ENCODE measurements at places on chromosomes 13 and 19.
A peak's percentile ranks its signal among the peaks of the same experiment; 100 is the strongest.

- H3K27ac ChIP-seq, result no peak overlapping the region
- peaks cover 8% of the 10 kb centered on the region for H3K4me1 ChIP-seq
- no peak overlapping the region for H3K4me3 ChIP-seq
- H3K27me3 ChIP-seq, result no peaks in the 10 kb centered on the region
These were observed 2.4 kb upstream of the PPP2R1A start for GRCh38 chr19:52187407-52187806.

- no peaks in the 10 kb centered on the region for H3K36me3 ChIP-seq
- H3K27ac ChIP-seq, result no peak overlapping the region
- no peaks in the 10 kb centered on the region for H3K4me1 ChIP-seq
- no peaks in the 10 kb centered on the region for H3K27me3 ChIP-seq
- no peak for DNase-seq
These were observed 192.5 kb upstream of the PCDH20 start for GRCh38 chr13:61608138-61608537.

- H3K36me3 ChIP-seq, result no peaks in the 10 kb centered on the region
- no peak overlapping the region for H3K4me3 ChIP-seq
- H3K4me1 ChIP-seq, result no peaks in the 10 kb centered on the region
- no peaks in the 10 kb centered on the region for H3K27me3 ChIP-seq
- DNase-seq, result peak; percentile 88
- H3K27ac ChIP-seq, result no peak overlapping the region
These were observed 4.1 kb downstream of the ATP11A start for GRCh38 chr13:112693831-112694497.

GRCh38 chr13:110562036-110562597 lies 595 bp upstream of the RAB20 start:
- no peaks in the 10 kb centered on the region for H3K27me3 ChIP-seq
- peak; percentile 62 for DNase-seq
- peak overlapping the region; percentile 93 for H3K4me3 ChIP-seq
- H3K27ac ChIP-seq, result peak overlapping the region; percentile 10
- peaks cover 7% of the 10 kb centered on the region for H3K4me1 ChIP-seq
- no peaks in the 10 kb centered on the region for H3K36me3 ChIP-seq

DNA sequence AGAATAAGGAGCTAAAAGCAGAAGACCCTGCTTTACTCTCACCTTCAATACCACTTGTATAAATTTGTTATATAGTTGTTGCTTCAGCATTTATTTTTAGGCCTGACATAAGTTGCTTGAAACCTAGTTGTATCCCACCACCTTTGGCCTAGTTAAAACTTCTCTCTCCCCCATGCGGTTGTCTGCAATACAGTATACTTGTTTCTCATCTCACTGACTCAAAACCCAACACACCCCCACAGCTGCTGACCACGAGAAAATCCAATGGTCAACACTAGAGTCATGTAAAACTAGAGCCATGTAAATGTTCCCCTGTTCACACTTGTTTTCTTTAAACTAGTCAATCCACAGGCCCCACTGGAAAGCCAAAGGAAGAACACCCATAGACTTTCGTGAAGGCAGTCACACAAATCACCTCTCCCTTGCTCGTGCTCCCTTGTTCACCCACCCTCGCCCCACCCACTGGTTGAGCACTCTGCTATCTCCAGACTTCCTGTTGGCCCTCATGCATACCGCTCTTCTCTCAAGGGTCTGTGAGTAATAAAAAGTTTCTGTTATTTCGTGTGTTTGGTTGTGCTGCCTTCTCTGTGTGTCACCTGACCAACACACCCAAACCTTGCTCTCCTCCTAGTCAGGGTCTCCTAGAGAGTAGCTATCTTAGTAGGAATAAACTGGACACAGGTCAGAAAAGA lies 12.9 kb upstream of the CCDC169 start:
- peaks cover 1% of the 10 kb centered on the region for H3K36me3 ChIP-seq
- no peak overlapping the region for H3K4me3 ChIP-seq
- DNase-seq, result no peak
- no peak overlapping the region for H3K27ac ChIP-seq
- no peaks in the 10 kb centered on the region for H3K4me1 ChIP-seq

DNA sequence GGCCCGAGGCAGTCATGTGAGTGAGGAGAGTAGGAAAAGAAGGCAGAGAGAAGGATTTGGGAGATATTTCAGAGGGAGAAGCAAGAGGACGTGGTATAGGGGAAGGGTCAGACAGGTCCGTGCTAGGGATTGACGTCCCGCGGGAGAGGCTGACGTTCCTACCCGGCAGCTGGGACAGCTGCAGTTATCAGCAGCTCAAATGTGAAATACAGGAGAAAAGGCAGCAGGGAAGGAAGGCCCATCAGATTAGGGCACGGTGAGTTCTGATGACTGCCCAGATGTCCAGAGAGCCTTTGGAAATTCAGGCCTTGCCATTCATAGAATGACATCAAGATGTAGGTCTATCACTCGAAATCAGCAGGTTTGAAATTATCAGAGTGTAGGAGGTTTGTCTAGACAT lies 88.4 kb downstream of the IRS2 start:
- no peaks in the 10 kb centered on the region for H3K4me1 ChIP-seq
- H3K36me3 ChIP-seq, result no peaks in the 10 kb centered on the region
- no peaks in the 10 kb centered on the region for H3K27me3 ChIP-seq
- H3K27ac ChIP-seq, result no peak overlapping the region
- no peak overlapping the region for H3K4me3 ChIP-seq
- DNase-seq, result no peak

DNA sequence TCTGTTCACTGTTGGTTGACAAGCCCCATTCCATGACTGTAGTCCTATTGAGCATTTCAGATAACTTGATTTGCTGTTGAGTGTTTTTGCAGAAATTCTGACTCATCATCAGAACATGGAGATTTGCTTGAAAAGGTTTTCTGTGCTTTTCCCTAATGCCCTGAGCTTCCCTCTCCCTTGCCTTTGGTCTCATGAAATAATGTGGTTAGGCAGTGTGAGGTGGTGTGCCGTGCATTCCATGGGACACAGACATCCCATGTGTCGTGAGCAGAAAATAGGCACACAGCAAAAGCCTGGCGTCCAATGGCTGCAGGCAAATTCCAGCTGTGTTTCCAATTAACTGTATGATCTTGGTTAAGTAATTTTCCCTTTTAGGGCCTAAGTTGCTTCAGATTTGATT lies 197.4 kb downstream of the DLEU7 start:
- peak; percentile 57 for DNase-seq
- H3K36me3 ChIP-seq, result no peaks in the 10 kb centered on the region
- no peaks in the 10 kb centered on the region for H3K4me1 ChIP-seq
- no peak overlapping the region for H3K27ac ChIP-seq

DNA sequence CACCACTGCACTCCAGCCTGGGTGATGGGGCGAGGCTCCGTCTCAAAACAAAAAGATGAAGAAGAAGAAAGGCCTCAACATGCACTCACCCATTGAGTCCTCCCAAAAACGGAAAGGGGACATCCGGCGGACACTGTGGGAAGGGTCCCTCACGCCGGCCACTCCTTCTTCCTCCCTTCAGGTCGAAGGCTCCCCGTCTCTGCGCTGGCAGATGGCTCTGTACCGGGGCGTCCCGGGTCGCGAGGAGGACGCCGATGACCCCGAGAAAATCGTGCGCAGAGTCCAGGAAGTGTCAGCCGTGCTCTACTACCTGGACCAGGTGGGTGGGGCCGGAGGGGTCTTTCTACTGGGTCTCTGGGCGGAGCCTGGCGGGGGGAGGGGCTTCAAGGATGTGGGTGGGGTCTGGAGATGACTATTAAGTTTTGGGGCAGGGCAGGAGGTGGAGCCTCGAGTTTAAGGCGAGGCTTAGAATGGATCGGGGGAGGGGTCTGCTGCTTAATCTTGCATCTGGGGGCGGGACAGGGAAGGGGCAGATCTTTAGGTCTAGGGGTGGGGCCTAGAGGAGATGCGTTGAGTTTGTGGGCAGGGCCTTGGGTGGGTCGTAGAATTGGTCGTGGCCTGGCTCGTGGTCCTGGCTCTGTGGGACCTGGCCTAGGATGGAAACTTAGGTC lies 90.2 kb downstream of the MAP4K1 start:
- H3K4me3 ChIP-seq, result no peak overlapping the region
- H3K27me3 ChIP-seq, result no peaks in the 10 kb centered on the region
- H3K4me1 ChIP-seq, result no peaks in the 10 kb centered on the region
- no peaks in the 10 kb centered on the region for H3K36me3 ChIP-seq

DNA sequence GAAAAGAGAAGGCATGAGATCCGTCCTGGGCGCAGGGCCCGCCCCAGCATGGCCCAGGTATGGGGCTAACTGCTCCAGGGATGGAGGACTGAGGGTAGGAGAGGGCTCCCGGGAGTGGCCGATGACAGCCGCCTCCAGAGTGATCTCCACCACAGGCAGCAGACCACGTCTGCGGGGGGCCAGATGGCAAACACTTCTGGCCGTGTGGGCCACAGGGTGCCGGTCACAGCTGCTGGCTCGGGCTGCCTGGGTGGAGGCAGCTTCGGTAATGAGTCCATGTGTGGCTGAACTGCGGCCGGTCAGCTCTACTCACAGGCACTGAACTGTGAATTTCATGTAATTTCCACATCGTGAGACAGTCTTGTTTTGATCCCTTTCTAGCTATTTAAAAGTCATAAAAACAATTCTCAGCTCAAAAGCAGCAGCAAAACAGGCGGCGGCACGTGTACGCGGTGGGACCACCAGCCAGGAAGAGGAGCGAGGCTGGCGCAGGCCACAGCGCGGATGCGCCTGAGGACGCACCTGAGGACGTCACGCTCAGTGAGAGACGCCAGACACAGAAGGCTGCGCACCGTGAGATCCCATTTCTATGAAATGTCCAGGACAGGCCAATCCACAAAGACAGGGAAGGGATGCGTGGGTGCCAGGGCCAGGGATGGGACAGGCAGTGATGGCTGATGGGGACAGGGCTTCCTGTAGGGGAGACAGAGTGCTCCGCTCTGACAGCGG lies 4.0 kb downstream of the LSM7 start:
- peaks cover 3% of the 10 kb centered on the region for H3K4me1 ChIP-seq
- peaks cover 16% of the 10 kb centered on the region for H3K36me3 ChIP-seq
- H3K27ac ChIP-seq, result no peak overlapping the region
- H3K4me3 ChIP-seq, result no peak overlapping the region
- no peak for DNase-seq

- H3K4me1 ChIP-seq, result no peaks in the 10 kb centered on the region
- no peaks in the 10 kb centered on the region for H3K27me3 ChIP-seq
- no peaks in the 10 kb centered on the region for H3K36me3 ChIP-seq
- no peak overlapping the region for H3K4me3 ChIP-seq
- DNase-seq, result no peak
These were observed 6.2 kb downstream of the FOXO1 start for GRCh38 chr13:40660141-40660664.

DNA sequence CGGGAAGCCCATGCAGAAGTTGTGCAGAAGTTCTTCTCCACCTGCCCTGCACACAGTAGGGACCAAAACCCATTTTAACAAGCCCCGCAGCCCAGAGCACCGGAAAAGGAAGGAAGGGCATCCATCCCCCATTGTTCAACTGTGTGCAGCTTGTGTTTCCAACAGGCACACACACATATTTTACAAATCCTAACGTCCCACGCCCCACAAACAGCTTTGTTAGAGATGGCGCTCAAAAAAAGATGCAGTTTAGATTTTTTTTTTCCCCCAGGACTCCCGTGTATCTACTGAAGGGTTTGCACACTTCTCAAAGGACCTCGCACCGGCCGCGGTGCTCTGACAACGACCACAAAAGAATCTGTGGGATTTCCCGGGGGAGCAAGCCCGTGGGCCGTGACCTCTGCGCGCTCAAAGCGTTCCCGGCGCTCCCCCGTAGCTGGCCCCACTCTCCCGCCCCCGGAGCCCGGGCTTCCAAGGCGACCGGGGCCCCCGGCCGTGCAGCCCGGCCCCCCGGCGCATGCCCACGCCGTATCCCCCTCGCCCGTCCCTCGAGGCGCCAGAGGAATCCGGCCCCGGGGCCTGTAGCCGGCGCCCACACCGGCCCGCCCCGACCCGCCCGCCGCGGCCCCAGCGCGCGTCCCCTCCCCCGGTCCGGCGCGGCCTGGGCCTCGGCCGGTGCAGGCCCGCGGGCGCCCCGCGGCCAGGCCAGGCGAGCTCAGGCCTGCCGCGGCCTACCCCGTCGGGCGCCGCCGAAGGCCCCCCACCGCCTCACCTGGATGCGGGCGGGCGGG lies 523 bp downstream of the ELAVL1 start:
- H3K27ac ChIP-seq, result no peak overlapping the region
- H3K27me3 ChIP-seq, result no peaks in the 10 kb centered on the region
- peak overlapping the region; percentile 61 for H3K4me3 ChIP-seq

- H3K4me1 ChIP-seq, result no peaks in the 10 kb centered on the region
- H3K4me3 ChIP-seq, result no peak overlapping the region
- no peaks in the 10 kb centered on the region for H3K36me3 ChIP-seq
- H3K27me3 ChIP-seq, result peaks cover 6% of the 10 kb centered on the region
These were observed 17.7 kb downstream of the HPN start for GRCh38 chr19:35059006-35059798.

GRCh38 chr19:35508129-35508528 lies 5.3 kb downstream of the DMKN start:
- H3K4me3 ChIP-seq, result no peak overlapping the region
- no peak for DNase-seq
- no peak overlapping the region for H3K27ac ChIP-seq
- H3K4me1 ChIP-seq, result peaks cover 4% of the 10 kb centered on the region
- peaks cover 34% of the 10 kb centered on the region for H3K27me3 ChIP-seq

DNA sequence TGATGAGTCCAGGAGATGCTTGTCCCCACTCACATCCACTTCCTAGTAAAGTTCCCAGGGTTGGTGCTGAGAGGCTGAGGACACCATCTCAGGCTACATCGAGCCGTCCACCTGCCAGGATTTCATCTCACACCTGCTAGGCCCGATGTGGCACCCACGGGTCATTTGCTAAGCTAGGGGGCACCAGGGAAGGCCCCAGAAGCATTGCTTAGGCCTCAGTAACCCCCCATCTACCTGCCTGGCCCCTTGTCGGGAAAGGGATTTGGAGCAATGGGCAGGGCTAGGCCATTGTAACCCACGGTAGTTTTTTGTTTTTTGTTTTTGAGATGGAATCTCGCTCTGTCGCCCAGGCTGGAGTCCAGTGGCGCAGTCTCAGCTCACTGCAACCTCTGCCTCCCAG lies 51.8 kb downstream of the F2RL3 start:
- H3K27me3 ChIP-seq, result no peaks in the 10 kb centered on the region
- H3K4me1 ChIP-seq, result no peaks in the 10 kb centered on the region
- H3K36me3 ChIP-seq, result no peaks in the 10 kb centered on the region
- DNase-seq, result no peak
- no peak overlapping the region for H3K27ac ChIP-seq

DNA sequence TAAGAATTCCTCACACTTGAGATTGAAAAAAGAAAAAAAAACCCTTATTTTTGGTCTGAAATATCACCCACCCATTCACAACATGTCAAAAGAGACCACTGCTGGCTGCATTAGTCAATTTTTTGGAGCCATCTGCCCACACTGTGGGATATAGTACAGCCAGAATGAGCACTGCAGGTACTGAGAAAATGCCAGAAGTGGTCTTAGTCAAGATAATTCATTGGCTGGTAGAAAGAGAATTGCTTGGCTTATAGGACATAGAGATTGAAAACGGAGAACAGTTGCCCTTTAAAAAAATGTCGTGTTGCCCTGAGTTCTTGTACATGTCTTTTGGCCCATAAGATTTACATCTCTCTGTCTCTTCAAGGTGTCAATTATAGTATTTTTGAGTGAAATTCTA lies 1899.5 kb downstream of the OLFM4 start:
- H3K36me3 ChIP-seq, result no peaks in the 10 kb centered on the region
- no peak overlapping the region for H3K27ac ChIP-seq
- no peaks in the 10 kb centered on the region for H3K4me1 ChIP-seq
- no peak overlapping the region for H3K4me3 ChIP-seq
- no peaks in the 10 kb centered on the region for H3K27me3 ChIP-seq
- DNase-seq, result no peak
